ENCODE measurements at places on chromosomes 16 and 17.

GRCh38 chr17:52148969-52149351, 9.6 kb downstream of the CA10 start:
- no peak for DNase-seq

DNA sequence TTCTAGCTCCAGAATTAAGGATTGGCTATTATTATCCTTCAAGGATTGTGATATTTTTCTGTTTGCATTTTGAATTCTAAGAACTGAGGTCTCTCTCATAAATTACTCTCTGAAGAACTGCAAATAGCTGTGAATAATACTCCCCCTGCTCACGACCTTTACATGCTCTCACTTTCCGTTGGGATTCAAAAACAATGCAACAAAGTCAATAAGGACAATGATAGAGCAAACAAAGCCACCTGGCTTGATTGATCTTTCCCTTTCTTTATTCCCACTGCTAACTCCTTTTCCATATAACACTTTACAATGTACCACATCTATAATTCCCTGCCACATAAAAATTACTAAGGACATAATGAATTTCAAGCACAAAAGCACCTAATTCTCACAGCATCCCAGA, 523.0 kb upstream of the CA10 start:
- DNase-seq = no peak

DNA sequence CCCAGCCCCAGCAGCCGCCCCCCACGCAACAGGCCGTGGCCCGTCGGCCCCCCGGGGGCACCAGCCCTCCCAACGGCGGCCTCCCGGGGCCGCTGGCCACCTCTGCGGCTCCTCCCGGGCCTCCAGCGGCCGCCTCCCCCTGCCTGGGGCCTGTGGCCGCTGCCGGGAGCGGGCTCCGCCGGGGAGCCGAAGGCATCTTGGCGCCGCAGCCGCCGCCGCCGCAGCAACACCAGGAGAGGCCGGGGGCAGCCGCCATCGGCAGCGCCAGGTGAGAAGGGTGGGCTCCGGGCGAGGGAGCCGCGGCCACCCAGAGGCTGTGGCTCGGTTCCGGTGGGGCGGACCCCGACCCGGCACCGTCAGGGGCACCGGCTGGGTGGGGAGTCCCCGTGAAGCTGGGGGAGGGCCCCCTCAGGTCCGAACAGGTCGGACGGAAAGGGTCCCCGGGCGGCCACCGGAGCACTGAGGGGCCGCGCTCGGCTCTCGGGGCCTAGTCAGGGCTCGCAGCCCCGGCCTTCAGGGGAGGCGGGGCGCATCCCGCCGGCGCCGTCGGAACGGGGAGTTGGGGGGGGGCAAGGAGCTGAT, 583 bp downstream of the ATXN2L start:
- no peak for DNase-seq

DNA sequence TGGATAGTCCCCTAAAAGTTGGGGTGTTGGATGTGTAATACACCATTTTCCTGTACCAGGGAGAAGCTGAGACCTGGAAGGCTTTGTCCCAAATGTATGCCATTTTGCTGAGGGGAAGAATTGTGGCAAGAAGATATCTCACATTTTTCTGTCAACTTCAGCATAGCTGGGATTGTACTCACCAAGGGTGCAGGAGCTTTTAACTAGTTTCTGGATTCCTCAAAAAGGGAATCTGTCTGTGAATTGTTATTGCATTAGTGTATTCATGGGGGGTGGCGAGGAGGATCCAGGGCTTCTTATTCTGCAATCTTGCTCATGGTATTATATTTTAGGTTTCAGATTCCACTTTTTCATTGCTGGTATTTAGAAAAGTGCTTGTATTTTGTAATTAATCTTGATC, 208.2 kb upstream of the MYOCD start:
- no peak for DNase-seq

GRCh38 chr17:66781135-66781534, 53.8 kb upstream of the CACNG5 start:
- no peak for DNase-seq

GRCh38 chr16:19184823-19185509, 16.9 kb downstream of the SYT17 start:
- DNase-seq = no peak

- no peak for DNase-seq
Measured at GRCh38 chr16:2170587-2171435, 15.2 kb downstream of the TRAF7 start.

GRCh38 chr16:70481929-70482536, 27.6 kb downstream of the FCSK start:
- no peak for DNase-seq

All from stimulated activated CD4-positive, alpha-beta T cell treated with anti-CD3 and anti-CD28 coated beads, Interleukin-15, amount 100 ng/mL, for 48 hours (primary cell).